ENCODE measurements at places on chromosomes 1 and 21. TPM values are rescaled to one million over a fixed set of nuclear protein-coding genes. Genes with fewer than 3 reads are reported as not detected.
A peak's percentile ranks its signal among the peaks of the same experiment; 100 is the strongest.

GRCh38 chr1:9376886-9377333 lies 84.2 kb downstream of the SPSB1 start:
- H3K4me3 ChIP-seq, result no peak overlapping the region
- no peaks in the 10 kb centered on the region for H3K4me1 ChIP-seq
- DNase-seq, result no peak
- no peaks in the 10 kb centered on the region for H3K27me3 ChIP-seq

ACTL8 gene
- total RNA-seq, result 0.47 TPM

KRTAP15-1 gene
- not detected for total RNA-seq

RHCE gene
- not detected for total RNA-seq

NFASC gene
- total RNA-seq, result 15.2 TPM

DNA sequence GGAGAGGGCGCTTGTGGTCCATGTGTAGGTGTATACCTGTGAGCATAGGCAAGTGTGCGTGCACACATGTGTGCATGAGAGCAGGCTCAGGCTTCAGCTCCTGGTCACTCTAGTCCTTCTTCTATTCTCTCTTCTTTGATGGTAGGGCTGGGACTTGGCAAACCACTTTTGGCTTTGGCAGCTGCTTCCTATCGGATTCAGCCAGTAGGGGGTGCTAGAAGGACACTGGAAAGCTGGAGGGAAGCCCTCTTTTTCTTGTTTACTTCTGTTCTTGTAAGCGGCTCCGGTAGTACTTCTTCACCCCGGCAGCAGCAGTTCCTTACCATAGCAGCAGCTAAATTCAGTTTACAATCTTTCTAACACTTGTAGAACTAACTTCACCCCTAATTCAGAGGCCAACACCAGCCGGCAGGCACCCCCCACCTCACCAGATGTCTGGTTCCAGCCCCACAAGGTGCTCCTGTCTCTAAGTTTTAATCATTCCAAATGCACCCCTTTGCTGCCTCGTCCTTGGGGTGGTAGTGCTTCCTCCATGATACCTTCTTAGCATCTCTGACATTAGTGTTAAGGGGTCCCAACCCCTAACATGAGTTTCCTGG lies 25.1 kb downstream of the NENF start:
- peak; percentile 63 for DNase-seq
- no peak overlapping the region for H3K27ac ChIP-seq
- H3K27me3 ChIP-seq, result no peaks in the 10 kb centered on the region
- peaks cover 1% of the 10 kb centered on the region for H3K4me1 ChIP-seq

DNA sequence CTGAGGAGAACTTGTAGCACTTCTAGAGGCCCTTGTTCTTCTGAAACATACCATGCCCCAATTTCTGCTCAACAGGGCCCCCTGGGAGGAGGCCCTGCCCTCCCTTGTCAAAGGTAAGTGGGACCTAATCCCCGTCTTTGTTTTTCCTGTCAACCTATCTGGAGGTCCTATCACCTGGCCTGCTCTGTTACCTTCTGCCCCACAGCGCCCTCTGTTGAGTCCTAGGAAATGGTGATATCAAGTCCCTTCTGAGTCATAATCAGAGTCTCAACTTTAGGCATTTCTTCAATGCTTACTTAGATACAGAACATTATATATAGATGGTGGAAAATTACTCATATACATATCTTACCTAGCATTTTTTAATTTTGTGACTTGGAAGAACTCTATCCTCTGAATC lies 28.2 kb upstream of the FCRL4 start:
- DNase-seq, result peak; percentile 68
- H3K4me1 ChIP-seq, result no peaks in the 10 kb centered on the region
- no peaks in the 10 kb centered on the region for H3K36me3 ChIP-seq
- H3K27ac ChIP-seq, result no peak overlapping the region
- no peak overlapping the region for H3K4me3 ChIP-seq

DNA sequence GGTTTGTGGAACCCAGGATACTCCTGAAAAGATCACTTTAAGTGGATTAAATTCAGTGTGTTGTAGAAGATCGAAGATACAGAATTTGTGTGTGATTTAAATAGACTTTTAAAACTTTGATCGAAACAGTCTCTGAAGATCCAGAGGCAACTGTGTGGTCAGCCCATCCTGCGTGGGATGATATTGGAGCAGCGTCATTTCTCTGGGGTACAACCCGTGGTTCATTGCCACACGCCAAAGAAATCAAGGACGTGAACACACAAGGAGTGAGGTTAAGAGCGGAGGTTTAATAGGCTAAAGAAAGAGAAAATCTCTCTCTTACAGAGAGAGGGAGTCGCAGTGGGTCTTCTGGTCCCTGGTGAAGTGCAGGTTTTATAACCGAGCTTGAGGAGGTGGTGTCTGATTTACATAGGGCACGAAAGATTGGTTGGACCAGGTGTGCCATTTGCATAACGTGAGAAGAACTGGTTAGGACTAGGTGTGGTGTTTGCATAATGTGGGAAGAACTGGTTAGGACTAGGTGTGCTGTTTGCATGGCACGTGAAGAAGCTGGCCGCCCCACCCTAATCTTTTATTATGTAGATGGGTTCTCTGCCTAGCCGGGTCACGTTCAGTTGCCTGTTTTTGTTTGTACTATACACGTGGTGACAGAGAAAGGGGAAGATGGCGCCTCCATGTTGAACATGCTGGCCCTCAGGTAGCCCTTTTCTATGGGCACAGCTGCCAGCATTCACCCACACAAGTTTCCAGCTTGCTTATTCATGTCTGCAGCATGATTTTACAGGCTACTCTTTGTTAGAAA lies 82.3 kb downstream of the ADSS2 start:
- peaks cover 11% of the 10 kb centered on the region for H3K4me1 ChIP-seq
- no peak for DNase-seq
- H3K4me3 ChIP-seq, result no peak overlapping the region
- no peaks in the 10 kb centered on the region for H3K27me3 ChIP-seq

CELSR2 gene
- 28.0 TPM for total RNA-seq

CLIC6 gene
- total RNA-seq, result 1.3 TPM

- no peaks in the 10 kb centered on the region for H3K27me3 ChIP-seq
- H3K4me1 ChIP-seq, result peaks cover 8% of the 10 kb centered on the region
- H3K4me3 ChIP-seq, result no peak overlapping the region
- no peaks in the 10 kb centered on the region for H3K36me3 ChIP-seq
- no peak overlapping the region for H3K27ac ChIP-seq
Observed at GRCh38 chr1:216248628-216249027, 174.6 kb downstream of the USH2A start.
